Stimulated activated CD4-positive, alpha-beta T cell treated with anti-CD3 and anti-CD28 coated beads, TNF-alpha, amount 100 ng/mL, for 4 hours (primary cell): ENCODE measurements at places on chromosomes 6 and 20.
A peak's percentile ranks its signal among the peaks of the same experiment; 100 is the strongest.

DNA sequence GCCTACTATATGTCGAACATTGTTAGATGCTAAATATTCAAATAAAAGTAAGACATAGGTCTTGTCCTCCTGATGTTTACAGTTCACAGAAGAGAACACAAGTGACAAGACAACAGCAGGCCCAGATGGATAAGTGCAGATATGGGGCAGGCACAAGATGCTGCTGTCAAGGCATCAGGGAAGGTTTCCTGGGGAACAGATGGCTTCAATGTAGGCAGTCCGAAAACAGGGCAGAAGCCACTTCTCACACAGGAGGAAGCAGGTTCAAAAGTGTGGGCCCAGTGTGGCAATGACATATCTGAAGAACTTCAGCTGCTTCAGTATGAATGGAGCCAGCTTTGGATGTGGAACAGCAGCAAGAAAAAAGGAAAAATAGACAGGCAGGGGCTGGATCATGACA, 32.5 kb downstream of the HLA-DPB1 start:
- DNase-seq, result no peak

DNA sequence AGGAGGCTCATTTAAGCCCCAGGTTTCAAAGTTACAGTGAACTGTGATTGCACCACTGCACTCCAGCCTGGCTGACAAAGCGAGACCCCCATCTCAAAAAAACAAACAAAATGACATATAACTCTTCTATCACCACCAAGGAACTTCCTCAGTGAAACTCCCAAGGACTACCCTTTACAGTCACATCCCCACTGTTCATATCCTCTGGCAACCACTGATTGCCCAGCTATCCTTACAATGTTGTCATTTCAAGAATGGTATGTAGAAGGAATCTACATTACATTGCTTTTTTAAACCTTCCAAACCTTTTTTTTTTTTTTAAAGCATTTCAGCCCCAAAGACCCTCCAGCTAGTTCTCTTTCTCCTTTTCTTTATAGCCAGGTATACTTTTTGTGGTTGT, 123.1 kb upstream of the CARMIL1 start:
- DNase-seq, result no peak

DNA sequence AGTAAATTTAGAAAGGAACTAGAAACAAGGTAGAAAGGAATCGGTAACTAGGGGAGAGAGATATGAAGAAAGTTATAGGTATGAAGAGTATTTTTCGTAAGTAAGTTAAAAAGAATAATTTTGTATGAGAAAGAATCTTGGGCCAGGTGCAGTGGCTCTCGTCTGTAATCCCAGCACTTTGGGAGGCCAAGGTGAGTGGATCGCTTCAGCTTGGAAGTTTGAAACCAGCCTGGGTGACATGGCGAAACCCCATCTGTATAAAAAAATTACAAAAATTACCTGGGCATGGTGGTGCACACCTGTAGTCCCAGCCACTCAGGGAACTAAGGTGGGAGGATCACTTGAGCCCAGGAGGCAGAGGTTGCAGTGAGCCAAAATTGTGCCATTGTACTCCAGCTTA, 42.0 kb downstream of the TCP11 start:
- no peak for DNase-seq

- DNase-seq, result no peak
These were observed 64.3 kb downstream of the CDH22 start for GRCh38 chr20:46243707-46244628.

DNA sequence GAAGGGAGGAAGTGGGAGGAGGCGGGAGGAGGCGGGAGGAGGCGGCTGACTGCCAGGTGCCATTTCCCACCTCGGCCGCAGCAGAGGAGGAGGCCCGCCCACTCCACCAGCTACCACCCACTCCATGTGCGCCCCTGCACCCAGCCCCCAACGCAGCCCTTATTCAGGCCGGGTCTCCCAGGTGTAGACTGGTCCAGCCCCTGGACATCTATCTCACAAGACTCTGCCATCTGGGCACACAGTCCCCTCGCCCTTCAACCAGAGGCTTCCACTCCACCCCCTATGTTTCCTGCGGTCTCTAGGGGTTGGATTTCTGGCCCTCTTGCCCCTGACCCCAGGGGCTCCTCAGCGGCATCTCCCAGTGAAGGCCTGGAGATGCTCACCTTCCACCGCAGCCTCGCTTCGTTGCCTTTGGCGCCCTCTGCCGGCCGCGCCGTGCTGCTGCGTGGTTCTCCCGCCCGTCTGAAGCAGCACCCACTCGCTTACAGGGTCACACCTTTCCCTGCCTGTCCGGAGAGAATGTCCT, 32.6 kb upstream of the FAM83D start:
- peak; percentile 72 for DNase-seq

DNA sequence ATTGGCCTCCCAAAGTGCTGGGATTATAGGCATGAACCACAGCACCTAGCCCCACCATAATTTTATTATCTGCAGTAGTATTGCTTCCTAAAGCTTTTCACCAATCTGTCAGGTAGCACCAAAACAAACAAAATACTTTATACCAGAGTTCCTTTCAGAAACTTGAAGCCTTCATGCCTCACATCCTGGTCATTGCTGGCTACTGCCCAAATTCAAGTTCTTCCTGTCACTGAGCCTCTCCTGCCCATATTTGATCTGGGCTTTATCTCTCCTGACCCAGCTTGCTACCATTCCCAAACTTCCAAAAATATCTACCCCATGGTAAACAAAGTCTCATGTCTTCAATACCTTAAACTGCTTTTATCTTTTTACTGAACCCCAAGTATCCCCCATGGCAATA, 34.9 kb upstream of the DST start:
- DNase-seq, result no peak

GRCh38 chr6:100258752-100259151, 206.0 kb downstream of the SIM1 start:
- DNase-seq, result no peak

- DNase-seq, result no peak
These were observed 8.5 kb downstream of the TRIM15 start for GRCh38 chr6:30171677-30172471.

DNA sequence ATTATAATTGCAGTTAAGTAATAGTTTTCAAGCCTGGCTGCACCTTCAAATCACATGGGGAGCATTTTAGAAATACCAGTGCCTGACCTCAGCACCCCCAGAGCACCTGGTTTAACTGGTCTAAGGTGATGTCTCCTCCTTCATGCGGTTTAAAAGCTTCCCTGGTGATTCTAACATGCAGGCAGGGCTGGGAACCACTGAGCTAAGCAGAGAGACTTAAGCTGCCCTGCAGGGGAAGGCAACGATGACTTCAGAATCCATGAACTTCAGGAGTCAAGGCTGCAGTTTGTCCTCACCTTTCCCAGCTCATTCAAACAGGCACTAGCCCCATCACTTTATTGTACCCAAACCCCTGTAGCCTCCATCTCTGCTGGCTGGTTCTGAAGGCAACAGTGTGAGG, 6.1 kb upstream of the DTNBP1 start:
- DNase-seq, result no peak

DNA sequence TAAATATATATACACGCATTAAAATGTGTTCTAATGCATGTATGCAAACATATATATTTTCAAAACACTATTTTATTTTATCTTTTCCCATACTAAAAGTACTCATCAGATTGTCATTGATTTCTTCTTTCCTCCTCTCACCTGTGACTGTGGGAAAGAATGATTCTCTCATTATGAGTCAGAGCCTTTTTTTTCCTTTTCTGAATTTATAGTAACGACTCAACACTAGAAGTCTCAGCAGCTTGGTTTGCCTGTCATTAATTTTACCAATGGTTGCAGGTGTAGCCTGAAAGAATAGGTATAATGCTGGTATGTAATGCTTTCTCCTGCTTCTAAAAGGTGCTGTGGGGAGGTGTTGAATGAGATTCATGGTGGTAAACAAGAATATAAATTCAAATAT, 328.7 kb downstream of the UTRN start:
- DNase-seq, result no peak

DNA sequence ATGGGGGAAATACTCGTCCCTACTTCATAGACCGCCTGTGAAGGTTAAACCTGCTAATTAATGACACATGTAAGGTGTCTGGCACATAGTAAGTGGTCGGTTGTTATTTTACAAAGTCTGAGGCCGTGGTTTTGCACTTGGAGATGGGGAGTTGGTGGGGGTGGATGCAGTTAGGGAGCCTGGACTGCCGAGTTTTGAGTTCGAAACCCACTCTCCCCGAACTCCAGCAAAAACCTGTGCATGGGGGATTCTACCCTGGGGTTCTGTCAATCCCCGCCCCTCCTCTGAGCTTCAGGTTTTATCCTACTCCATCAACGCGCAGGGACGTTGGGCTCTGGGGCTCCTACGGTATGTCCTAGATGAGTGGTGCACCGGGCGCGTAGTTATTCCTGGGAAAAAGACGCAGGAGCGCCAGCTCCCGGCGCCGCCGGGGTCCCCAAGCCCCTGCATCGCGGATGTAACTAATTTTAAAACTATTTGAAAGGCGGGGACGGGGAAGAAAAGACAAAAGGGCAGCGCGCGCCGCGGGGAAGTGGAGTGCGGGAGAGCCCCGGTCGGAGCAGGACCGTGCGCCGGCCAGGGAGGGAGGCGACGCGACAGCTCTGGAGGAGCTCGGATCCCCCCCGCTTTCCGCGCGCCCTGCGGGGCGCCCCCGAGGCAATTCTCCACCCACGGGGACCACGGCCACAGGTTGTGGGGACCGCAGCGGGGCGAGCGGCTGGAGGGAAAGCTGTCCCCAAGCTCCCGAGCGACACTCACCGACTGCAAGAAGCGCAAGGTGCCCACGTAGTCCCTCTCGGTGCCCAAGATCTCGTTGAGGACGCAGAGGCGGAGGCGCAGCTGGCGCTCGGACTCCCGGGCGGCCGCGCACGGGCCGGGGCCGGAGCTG, 672 bp downstream of the PREX1 start:
- no peak for DNase-seq

- DNase-seq, result no peak
These were observed 90.0 kb downstream of the ATP9A start for GRCh38 chr20:51678026-51678697.

DNA sequence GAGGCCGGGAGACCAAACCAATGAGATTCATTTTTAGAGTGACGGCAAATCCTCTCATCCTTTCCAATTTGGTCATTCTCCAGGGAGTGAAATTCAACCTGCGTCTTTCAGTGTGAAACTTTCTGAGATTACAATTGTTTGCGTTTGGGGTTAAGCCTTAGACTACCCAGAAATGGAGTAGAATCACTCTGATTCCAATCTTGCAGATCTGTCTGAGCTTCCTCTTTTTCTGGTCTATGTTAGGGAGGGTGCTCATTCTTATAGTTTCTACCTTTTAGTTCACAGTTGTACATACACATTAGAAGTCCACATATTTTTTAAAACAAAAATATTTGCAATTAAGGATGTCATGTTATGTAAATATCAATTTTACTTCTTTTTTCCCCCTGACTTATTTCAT, 183.0 kb upstream of the PHACTR1 start:
- no peak for DNase-seq

DNA sequence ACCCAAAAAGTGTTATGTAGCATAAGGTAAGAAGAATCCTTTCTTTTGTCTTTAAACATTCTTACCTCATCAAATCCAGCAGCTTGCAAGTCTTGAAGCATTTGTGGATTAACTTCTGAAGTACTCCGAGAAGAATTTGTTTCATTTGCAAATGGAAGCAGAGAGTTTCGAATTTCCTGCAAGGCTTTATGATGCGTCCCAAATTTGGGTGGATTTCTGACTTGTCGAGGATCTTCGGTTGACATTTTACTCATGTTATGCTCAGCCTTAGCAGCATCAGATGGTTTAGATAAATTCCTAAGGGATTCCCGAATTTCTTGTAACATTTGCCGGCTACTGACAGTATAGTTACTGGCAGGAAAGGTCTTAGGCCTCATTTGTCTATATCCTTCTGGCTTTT, 16.2 kb downstream of the LATS1 start:
- DNase-seq, result no peak

- DNase-seq, result no peak
These were observed 33.2 kb downstream of the BFSP1 start for GRCh38 chr20:17497821-17498580.

DNA sequence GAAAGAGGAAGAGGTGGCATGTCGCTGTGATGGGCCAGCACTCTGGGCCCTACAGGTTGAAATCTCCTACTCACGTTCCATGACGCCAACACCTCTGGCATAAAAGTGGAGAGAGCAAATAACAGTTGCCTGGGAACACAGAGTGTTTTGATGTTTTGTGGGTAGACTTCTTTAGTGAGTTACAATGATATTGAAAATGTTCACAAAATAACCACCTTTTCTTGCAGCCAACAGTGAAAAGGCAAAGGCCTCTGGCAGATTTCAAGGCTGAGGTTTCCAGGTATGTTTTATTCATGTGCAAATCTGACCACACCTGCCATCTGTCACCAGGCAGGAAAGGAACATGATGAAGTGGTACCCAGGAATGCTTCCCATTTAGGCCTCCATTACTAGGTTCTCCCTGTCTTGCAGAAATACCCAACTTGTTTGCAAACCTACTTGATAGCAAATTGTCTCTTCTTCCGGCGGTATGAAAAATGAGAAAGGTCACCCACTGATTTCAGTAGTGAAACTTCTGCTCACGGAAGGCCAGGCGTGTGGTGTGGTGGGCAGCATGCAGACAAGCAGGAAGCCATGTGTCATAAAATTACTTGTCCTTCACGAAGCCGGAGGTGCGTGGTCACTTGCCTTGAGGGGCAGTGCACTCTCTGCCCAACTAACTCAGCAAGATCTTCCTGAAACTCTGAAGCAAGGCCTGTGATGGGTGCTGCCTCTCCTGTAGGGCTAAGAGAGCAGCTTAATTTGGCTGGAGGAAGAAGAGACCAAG, 299.1 kb upstream of the PRDM1 start:
- DNase-seq, result no peak

DNA sequence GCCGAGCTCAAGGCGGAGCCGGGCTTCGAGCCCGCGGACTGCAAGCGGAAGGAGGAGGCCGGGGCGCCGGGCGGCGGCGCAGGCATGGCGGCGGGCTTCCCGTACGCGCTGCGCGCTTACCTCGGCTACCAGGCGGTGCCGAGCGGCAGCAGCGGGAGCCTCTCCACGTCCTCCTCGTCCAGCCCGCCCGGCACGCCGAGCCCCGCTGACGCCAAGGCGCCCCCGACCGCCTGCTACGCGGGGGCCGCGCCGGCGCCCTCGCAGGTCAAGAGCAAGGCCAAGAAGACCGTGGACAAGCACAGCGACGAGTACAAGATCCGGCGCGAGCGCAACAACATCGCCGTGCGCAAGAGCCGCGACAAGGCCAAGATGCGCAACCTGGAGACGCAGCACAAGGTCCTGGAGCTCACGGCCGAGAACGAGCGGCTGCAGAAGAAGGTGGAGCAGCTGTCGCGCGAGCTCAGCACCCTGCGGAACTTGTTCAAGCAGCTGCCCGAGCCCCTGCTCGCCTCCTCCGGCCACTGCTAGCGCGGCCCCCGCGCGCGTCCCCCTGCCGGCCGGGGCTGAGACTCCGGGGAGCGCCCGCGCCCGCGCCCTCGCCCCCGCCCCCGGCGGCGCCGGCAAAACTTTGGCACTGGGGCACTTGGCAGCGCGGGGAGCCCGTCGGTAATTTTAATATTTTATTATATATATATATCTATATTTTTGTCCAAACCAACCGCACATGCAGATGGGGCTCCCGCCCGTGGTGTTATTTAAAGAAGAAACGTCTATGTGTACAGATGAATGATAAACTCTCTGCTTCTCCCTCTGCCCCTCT, 1.1 kb downstream of the CEBPB start:
- DNase-seq, result peak; percentile 58
